GM03348 (cell line): ENCODE measurements at places on chromosomes 4 and X.

GRCh38 chrX:136528645-136529315 lies 3.2 kb upstream of the VGLL1 start:
- DNase-seq = no peak

DNA sequence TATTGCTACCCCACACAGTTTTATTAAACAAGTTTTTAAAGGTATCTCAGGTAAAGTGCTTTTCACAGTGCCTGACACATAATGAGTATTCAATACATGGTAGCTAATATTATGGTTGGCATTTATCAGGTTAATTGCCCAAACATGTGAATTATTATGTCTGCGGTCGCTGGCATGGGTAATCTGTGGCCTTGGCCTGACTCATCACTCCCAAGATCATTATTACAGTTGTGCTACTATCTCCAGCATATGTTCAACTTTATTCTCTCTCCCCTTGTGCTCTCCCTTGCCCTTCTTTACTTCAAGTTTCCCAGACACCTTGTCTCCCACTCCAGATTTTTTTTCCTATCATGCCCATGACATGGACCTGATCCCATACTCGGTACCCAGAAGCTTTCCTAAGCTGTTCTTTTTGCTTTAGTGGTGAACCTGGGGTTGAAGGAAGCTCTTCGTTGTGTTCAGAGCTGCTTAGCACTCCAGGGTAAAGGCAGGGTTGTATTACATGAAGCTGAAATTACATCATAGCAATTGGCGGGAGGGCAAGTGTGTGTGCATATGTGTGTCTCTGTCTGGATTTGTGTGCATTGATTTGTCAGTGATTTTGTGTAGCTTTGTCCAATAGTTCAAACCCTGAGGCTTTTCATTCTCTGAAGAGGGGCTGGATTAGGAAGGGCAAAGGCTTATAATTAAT lies 176.5 kb upstream of the NRK start:
- DNase-seq = no peak

- no peak for DNase-seq
Observed at GRCh38 chrX:16577483-16578029, 72.4 kb upstream of the S100G start.

GRCh38 chrX:22164770-22165388 lies 107.8 kb upstream of the CBLL2 start:
- peak; percentile 4 for DNase-seq

GRCh38 chrX:131763674-131764073 lies 219.8 kb downstream of the OR13H1 start:
- DNase-seq = peak; percentile 6

DNA sequence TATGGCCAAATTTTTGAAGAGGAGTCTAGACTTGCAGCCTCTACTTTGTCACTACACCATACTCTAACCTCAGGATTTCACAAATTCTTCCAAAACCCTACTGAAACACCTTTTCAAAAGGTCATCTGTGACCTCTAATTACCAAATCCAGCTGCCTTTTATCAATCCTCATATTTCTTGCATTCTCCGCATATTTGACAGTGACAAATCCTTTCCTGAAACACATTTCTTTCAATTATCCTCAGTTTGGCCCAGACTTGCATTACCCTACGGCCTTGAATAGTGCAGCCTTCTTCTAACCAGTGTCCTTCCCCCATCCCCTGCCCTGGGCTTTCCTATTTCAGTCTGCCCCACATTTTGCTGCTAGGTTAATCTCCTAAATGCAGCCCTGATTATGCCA lies 25.5 kb downstream of the MID2 start:
- DNase-seq = peak; percentile 13

DNA sequence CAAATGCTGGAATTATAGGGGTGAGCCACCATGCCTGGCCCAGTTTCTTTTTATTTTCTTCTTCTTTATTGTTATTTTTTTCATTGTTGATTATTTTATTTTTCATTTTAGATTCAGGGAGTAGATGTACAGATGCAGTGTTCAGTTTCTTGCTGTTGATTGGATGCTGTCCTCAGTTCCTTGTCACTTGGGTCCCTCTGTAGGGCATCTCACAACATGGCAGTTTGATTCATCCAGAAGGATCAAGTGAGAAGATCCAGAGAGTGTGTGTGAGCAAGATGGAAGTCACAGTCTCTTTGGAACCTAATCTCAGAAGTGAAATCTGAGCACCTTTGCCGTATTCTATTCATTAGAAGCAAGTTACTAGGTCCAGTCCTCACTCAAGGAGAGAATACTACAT lies 20.9 kb downstream of the HMGB3 start:
- DNase-seq = no peak

- DNase-seq = no peak
Observed at GRCh38 chr4:19686456-19686855, 565.2 kb upstream of the SLIT2 start.

GRCh38 chrX:22699581-22700091 lies 300.1 kb upstream of the DDX53 start:
- DNase-seq = peak; percentile 8

DNA sequence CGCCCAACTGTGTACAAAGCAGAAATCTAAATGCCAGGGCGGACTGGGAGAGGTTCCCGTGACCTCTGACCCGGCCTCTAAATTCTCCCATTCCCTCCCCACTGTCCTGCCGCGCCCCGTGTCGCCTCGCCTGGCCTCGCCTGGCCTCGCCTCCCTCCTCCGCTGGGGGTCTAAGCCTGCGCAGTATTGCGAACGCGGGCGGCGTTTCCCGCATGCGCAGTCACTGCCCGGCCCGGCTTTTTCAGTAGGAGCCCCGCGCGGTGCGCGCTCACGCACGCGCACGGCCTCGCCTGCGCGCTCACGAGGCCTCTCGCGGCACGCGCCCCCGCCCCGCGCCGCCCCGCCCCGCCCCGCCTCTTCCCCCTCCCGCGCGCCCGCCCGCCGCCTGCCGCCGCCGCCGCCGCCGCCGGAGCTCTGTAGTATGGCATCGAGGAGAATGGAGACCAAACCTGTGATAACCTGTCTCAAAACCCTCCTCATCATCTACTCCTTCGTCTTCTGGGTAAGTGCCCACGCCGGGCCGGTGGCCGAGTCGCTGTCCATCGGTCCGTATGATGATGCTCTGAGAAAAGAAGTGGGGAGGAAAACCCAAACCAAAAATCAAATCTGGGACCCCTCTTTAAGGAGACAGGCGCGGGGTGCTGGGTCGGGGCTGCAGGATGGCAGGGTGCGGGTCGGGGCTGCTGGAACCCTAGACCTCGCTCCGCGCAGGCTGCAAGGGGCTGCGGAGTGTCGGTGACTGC lies at the start of gene TSPAN7:
TSS of gene TSPAN7 (plus strand) at position 417 of the 743 bp plus-strand sequence. CDS start at position 422, 5 bp downstream.
- DNase-seq = peak; percentile 84

DNA sequence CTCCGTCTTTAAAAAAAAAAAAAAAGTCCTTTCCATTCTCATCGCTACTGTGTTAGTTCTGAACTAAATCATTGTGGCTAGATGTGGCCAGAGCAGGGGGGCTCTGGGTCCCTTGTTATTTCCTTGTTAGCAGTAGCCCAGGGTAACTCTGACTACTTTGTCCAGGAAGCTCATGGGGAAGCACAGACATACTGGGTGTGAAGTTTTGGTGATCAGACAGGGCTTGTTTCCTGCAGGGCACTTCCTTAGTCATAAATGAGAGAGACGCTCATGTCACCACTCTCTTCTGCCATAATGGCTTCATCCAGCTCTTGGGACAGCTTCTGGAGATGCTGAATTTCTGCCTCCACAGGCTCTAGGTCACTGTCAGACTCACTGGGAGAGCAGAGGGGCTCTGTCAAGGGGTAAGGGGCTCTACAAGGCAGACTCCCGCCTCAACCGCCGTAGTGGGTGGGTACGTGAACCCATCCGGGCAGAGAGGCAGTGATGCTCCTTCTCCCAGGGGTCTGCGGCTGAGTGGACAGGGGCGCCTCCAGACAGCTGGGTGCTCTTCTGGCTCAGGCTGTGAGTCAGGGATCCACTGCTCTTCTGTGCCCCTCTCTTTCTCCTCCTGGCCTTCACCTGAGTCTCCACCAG lies 12.9 kb downstream of the STIM2 start:
- no peak for DNase-seq

- DNase-seq = peak; percentile 75
Observed at GRCh38 chr4:76585897-76586360, 150.9 kb downstream of the SHROOM3 start.

DNA sequence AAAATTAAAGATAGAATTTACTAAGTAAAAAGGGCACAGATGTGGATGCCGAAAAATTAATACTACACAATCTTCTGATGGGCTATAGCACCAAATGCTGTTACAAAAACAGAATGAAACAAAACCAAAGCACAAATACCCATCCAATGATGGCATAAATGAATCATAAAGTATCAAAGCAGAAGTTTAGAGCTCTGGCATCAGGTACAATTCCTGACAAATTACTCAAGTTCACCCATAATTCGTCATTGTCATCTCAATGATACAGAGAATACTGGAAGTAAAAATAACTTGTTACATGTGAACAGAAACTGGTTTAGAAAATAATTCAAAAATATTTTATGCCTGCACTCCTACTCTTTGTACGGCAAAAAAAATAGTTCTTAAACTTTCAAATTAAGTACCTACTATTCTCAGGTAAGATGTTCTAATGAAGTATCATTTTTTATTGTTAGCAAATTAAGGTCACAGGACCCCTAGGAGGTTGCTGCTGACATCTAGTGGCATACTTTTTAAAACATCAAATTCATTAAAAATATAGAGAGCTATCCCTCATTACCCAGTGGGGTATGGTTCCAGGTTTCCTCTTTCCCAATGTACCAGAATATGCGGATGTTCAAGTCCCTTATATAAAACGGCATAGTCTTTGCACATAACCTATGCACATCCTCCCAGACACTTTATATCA lies 126.1 kb downstream of the INPP4B start:
- DNase-seq = peak; percentile 50

DNA sequence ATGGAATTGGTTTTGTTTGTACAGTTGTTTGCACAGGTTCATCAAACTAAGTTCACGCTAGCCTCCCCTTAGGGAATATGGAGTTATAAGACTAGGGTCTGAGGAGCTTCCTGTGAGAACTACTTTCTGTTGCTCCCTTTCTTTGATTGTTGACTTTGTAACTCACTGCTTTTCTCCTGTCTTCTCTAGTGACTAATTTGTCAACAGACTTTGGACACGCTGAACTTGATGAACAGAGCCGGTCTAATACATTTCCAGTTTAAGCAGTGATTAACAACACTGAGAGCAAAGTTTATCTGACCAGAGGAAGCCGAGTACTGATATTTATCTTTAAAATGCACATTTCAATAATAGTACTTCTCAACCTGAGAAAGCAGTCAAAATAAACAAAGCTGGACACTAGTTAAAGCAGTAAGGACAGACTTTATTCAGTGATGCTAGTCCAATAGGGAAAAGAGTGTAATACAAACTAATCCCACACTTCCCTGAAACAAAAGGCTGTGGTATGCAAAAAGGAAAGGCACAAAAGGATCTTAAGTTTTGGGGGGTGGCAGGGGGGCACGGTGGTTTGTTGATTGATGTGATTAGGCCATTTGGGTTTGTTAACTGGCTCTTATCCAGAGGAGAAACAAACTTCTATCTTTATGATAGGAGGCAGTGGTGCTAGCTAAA lies 2.7 kb upstream of the NUDT9 start:
- DNase-seq = no peak

DNA sequence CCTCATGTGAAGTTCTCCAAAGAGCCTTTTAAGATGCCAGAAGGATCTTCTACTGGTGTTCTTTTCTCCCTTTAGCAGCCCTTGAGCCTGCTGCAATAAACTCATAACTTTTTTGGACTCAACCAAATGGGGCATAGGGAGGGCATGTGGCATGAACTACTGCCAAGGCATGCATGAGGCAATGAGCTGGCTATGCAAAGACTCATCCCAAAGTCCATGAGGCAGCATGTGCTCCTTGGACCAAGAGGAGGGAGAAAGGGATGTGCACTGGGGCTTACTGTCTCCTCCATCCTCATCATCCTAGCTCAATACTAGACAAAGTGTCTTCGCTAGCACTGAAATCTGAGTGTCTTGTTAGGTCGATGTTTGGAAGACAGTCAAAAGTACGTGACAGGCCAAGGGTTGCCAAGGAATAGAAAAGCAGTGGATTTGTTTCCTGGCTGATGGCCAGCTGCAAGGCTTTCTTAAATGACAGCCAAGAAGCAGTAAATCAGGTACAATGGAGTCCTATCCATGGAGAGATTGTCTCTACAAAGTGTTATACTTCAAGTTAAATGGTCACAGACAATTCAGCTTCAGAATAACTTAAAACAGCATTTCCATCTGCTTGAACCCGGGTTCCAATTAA lies 44.5 kb upstream of the ATXN3L start:
- DNase-seq = no peak

DNA sequence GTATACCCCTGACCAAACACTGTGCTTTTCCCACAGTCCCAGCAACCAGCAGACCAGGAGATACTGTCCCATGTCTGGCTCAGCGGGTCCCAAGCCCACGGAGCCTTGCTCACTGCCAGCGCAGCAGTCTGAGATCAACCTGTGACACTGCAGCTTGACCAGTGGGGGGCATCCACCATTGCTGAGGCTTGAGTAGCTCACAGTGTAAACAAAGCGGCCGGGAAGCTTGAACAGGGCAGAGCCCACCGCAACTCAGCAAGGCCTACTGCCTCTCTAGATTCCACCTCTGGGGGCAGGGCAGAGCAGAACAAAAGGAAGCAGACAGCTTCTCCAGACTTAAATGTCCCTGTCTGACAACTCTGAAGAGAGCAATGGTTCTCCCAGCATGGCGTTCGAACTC lies 58.1 kb downstream of the SLC10A6 start:
- DNase-seq = no peak

DNA sequence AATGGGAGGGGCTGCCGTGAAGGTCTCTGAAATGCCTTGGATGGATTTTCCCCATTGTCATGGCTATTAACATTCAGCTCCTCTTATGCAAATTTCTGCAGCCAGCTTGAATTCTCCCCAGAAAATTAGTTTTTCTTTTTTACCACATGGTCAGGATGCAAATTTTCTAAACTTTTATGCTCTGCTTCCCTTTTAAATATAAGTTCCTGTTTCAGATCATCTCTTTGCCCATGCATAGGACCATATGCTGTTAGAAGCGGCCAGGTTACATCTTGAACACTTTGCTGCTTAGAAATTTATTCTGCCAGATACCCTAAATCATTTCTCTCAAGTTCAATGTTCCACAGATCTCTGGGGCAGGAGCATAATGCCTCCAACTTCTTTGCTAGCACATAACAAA lies 13.8 kb upstream of the CLDN34 start:
- DNase-seq = no peak

DNA sequence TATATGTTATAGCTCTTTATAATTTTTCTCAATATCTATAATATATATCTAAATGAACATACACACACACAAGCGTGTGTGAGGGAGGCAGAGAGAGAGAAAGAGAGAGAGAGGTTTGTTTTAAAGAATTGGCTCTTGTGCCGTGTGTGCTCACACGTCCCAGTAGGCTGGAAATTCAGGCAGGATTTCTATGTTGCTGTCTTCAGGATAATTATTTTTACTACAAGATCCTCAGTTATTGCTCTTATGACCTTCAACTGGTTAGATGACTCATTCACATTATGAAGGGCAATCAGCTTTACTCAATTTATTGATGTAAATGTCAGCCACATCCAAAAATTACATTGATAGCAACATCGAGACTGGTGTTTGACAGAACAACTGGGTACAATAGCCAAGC lies 1520.7 kb upstream of the PCDH7 start:
- DNase-seq = no peak

DNA sequence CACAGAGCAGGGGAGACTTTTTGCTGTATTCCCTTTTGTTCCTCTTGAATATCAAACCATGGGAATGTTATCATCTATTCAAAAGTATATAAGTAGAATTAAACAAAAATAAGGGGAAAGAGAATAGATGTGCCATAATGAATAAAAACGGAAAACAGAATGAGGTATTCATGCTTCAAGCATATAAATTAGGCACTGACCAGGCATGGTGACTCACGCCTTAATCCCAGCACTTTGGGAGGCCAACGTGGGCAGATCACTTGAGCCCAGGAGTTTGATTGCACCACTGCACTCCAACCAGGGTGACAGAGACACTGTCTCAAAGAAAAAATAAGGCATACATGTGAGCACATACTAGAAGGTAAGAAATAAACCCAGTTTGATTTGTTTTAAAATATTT lies 16.3 kb upstream of the NEUROG2 start:
- DNase-seq = no peak
